ENCODE measurements at places on chromosomes 7 and 10.

GRCh38 chr10:314871-315270 is 179.6 kb downstream of the ZMYND11 start:
- DNase-seq: no peak

GRCh38 chr10:118028619-118029018 is 18.1 kb downstream of the RAB11FIP2 start:
- DNase-seq: no peak

- DNase-seq: peak; percentile 30
These were observed 124.8 kb downstream of the TCERG1L start for GRCh38 chr10:131186547-131187253.

GRCh38 chr7:954330-955238 is at the start of gene ADAP1:
Gene ADAP1, minus strand, starts transcription at chr7:954680. Its CDS starts 203 bp downstream, at chr7:954477.
- DNase-seq: peak; percentile 87

GRCh38 chr7:608954-609353 is 89.3 kb upstream of the PDGFA start:
- DNase-seq: no peak

GRCh38 chr7:21099432-21099831 is 312.7 kb upstream of the SP8 start:
- no peak for DNase-seq

DNA sequence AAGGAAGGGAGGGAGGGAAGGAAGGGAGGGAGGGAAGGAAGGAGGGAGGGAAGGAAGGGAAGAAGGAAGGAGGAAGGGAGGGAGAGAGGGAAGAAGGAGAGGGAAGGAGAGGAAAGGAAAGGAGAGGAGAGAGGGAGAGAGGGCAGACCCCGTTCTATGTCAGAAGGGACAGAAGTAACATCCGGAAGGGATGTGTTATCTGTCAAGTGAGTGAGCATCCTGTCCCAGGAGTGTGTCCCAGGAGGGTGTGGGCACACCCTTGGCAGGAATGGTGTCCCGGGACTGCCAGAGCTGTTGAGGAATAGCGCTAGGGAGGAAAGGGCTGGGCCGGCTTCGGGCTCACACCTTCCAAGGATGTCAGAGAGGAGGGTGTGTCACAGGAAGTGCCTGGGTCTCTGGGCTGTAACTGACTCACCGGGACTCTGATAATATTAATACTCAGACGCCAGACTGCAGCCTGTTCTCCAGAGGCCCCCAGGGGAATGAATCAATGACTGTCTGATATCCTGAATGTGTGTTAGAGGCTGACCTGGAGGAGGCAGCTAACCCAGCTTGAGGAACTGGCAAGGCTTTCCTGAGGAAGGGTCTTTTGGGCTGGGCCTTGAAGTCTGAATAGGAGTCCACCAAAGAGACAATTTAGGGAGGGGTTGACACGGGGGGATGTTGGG is 125.6 kb upstream of the TNRC18 start:
- no peak for DNase-seq

DNA sequence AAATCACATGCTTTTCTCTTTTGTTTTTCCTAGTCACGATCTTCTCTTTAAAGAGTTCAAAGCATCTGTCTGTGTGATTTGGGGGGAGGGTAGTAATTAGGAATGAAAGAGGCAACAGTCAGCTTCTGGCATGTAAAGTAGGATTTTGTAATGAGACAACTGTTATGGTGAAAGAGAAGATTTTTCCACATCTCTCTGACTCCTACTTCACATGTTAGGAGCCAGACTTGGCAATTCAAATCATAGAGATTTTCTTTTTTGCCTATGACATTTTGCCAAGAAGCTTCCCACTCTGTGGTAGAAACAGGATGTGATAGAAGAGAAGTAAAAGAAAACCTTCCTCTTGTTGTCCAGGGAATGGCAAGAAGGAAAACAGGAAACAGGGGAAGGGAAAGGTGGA is 38.3 kb upstream of the KLHL7 start:
- no peak for DNase-seq

DNA sequence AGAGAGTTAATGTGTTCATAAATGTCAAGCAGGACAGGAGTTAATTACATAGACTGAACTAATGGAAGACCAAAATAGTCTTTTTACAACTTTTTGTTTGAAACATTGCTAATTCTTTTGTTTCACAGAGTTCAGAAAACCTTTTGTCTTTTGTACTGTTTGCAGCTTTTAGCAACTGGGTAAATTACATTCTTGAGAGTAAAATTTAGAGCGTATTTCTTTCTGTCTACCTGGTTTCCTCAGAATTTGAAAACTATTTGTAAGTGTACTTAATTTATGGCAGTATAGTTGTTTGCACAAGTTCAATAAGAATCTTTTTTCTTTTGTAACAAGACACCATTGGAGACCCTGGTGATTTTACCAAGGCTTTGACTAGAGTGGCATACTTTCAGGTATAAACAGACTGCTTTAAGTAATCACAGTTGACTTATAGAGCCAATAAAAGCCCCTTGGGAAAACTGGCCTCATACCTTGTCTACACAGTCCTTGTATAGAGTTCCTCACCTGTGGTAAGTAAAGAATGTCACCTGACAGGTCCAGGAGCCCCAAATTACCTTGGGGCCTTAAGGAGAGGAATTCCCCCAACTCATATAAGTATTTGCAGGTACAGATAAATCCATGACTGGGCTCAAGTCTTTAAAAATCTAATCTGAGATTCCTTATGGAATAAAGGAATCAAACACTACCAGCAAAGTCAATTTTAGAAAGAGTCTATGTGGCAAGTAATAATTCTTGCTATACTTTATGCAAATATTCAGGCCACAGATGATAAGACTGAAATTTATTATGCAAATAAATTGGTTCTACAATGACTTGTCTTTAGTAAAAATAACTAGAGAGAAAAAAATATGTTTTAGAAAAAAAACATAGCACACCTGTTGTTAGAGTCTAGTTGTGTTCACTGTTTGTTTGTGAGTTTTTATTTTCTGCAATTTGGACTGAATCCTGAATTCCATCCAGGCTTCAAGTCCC is 23.6 kb upstream of the CREB3L2 start:
- DNase-seq: no peak

- no peak for DNase-seq
These were observed 655 bp downstream of the SP8 start for GRCh38 chr7:20786049-20786412.

Measured in activated CD8-positive, alpha-beta memory T cell treated with anti-CD3 and anti-CD28 coated beads for 24 hours (primary cell).